Dorsolateral prefrontal cortex (tissue), 122 donors: ENCODE measurements at places on chromosomes 5 and 9.

- no peak for DNase-seq
Measured at GRCh38 chr9:36007316-36007708, 29.4 kb upstream of the RECK start.

GRCh38 chr5:168328814-168329213 is 37.4 kb downstream of the WWC1 start:
- DNase-seq, result no peak

- no peak for DNase-seq
Measured at GRCh38 chr5:104821606-104822005, 1259.0 kb upstream of the NUDT12 start.

- no peak for DNase-seq
Measured at GRCh38 chr9:33795819-33796218, 458 bp downstream of the PRSS3 start.

- no peak for DNase-seq
Measured at GRCh38 chr5:40384782-40385390, 294.8 kb upstream of the PTGER4 start.

GRCh38 chr5:14025569-14026286 is 81.2 kb upstream of the DNAH5 start:
- DNase-seq, result no peak
